ENCODE measurements at places on chromosomes 4 and X.

DNA sequence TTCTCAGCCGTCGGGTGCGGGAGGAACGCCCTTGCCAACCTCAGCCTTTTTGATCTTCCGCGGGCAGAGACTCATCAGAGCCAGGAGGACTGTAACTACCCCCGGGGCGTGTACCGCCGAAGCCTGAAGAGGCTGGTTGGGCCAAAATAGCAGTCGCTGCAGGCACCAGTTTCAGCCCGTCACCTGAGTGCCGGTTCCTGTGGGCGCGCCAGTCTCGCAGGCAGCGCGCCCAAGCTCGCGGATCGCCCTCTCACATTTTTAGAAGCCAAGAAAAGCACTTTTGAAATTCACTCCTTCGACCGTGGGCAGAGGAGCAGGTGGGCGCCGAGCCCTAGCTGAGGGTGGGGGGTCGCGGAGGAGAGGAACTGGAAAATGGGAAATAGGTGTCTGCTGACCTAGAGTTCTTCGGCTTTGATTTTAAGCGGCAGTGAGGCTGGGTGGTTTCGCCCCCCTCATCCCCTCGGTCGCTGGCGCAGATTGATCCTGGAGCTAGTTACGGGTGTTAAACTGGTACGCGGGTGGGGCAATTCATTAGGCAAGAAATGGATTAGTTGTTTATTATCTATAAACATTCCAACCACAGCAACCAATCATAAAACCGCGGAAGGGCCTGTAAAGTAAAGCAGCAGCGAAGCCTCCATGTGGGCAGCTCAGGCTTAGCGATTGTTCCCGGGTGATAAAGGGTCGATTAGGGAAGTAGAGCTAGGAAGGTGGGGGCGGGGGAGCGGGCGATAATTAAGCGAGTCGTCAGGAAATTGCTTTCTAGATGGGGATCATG is 69.2 kb downstream of the FBXO8 start:
- DNase-seq: no peak

GRCh38 chr4:87399148-87399547 is 8.2 kb upstream of the HSD17B11 start:
- DNase-seq: no peak

- DNase-seq: no peak
These were observed 329.0 kb downstream of the STIM2 start for GRCh38 chr4:27189683-27190082.

DNA sequence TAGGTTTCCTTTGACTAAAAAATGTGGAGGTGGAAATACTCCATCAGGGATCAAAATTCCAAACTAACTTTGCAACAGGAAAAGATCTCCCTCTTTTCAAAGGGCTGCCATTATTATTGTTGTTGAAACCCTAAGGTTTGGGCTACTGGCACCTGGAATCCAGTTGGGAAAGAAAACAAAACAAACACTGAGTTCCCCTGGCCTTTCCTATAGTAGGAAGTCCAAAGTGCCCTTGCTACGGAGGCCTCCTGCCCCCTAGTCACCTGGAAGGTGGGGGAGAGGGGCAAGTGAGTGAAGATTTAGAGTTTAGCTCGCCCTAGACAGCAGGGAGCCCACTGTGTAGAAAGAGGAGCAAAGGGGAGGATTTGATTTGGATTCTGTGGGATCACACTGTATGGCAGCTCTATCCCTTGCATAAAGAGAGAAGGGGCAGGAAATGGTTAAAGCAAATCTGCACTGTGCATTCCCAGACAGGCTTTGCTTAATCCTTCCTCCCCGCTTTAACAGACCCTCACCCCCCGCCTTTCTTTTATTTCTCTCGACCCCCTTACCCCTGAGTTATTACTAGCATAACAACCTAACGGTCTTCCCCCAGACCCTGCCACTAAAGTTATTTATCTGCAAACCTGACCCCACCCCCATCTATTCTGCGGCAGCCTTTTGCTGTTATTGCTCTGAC is 627 bp upstream of the FAT4 start:
- DNase-seq: no peak

GRCh38 chr4:124306352-124306751 is 406.2 kb downstream of the ANKRD50 start:
- DNase-seq: no peak

DNA sequence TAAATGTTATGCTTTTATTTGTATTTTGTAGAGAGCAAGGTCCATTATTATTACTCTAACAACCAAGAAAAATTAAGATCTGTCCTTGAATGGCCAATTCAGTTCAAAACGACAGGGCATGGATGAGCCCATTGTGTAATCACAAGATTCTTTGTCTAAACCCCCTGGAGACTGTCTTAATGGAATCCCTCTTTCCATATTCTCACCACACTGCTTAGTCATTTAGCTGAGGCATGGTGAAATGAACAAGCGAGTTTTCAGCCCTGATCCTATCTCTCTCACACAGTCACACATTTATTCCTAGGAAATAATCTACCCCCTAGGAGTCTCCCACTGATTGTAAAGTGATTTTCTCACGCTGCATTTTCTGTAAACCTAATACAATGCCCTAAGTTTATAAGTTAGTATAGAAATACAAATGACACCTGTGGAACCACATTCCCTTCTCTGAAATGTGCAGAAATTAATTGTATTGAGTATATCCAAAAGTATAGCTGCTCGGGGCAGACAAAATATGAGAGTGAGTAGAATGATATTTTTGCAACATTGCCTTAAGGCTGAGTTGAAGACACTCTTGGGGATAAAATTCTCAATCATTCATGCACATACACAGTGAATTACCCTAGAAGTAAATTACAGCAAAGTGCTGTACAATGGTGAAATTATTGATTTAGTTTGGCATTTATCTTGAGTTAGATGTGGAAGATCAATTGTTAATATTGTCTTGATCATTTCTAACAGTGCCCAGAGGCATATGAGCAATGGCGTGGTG is 119.7 kb upstream of the PCDH7 start:
- DNase-seq: no peak

DNA sequence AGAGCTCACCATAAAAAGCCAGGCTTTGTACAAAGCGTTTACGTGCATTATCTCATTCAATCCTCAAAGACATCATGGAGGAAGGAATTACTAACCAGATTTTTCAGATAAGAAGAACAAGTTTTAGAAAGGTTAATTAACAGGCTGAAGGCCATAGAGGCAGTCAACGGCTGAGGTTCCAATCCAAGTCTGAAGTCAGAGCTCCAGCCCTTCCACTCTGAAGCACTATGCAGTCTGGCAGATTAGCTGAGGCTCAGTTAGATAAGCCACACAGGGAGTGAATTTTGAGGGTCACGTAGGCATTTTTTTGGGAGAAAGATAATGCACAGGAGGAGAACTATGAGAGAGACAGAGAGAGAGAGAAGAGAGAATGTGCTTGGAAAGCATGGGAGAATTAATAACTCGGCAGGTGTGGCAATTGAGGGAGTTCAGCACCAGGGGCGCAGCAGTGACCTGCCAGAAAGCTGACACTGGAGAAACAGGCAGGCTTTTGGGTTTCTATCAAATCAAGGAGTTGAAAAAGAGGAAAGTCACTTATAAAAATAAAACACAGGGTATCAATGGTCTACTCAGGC is 116.5 kb upstream of the NAP1L5 start:
- DNase-seq: no peak

- no peak for DNase-seq
These were observed 77.6 kb downstream of the PRKG2 start for GRCh38 chr4:81137446-81137845.

DNA sequence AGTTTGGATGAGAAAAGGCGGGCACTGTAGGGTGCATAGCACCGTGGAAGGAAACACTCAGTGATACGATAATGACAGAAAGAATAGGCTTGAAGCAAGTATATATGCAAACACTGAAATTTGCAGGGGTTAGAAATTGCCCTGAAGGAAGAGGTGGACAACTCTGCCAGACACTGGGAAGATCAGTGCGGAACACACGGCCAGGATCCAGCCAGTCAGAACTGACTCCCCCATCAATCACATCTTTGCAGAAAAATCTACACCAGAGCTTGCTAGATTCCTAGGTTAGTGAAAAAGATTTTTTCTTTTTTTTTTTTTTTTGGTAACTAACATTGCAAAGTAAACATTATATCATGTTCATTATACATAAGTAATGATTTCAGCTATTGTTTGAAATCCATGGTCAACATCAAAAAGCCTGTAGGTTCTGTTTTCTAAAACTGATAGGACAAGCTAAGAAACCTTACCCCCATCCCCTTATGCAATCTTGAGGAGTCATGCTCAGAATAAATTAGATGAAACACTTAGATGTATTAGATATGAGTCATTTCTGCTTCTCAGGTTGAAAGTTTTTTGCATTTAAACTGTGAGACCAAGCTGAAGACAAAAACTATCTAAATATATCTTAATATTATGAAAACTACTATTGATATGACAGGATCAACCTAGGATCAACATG is 38.9 kb downstream of the TRIML1 start:
- no peak for DNase-seq

DNA sequence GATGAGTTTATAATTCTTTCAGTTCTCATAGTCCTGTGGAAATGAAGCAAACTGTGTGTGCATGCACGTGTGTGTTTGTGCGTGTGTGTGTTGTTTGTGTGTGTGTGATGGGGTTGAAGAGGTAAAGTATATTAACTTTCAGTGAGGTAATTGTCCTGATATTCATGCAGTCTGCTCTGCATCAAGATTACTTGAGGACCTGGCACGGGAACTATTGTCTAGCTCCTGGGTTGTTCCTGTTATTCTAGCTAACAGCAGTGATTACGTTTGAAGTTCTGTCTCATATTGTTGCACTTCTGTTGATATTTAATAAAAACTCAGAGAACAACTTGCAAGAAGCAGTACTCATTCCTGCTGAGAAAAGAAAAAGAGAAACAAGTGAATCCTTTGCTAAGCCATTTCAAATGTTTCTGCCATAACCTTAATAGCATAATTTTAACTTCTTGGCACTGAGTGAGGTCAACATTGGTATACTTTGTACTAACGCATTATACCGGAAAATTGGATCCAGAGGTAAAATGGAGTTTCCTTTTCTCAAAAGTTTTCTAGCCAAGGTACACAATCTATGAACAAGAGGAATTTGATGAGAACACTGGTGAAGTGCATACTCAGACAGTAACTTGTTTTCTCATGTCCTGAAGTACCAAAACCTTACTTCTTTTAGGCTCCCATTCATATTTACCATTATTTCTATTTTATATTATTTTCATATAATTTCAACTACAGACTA is 113.2 kb downstream of the SPCS3 start:
- no peak for DNase-seq

DNA sequence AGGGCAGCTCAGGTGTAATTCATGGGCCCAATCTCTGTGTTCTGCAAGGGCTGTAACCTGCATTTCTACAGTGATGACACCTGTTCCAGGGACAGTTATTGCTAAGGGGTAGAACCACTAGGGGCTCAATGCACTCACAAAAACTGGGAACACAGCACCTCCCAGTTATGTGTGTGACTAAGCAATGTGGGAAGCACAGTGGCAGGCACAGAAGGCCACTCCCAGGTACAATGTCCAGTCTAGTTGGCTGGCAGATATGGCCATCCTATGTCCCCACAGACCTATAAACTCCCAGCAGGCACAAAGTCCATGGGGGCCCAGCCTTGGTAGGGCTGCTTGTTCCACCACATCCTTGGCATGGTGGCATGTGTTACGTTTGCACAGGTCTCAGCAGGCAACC is 25.7 kb downstream of the CXCL13 start:
- DNase-seq: no peak

GRCh38 chr4:100738196-100739165 is 220.7 kb upstream of the EMCN start:
- DNase-seq: peak; percentile 64

- no peak for DNase-seq
These were observed 695.2 kb downstream of the GRXCR1 start for GRCh38 chr4:43587758-43588157.

- no peak for DNase-seq
These were observed 106.0 kb upstream of the PNPLA4 start for GRCh38 chrX:8033175-8033574.

GRCh38 chrX:133923113-133923512 is 62.3 kb downstream of the GPC3 start:
- no peak for DNase-seq

Data from HS-27A (cell line).